Hair follicle dermal papilla cell (primary cell): ENCODE measurements at places on chromosomes 6 and 20. TPM values are rescaled to one million over a fixed set of nuclear protein-coding genes. Genes with fewer than 3 reads are reported as not detected.

Gene TGM3
- total RNA-seq, result not detected in 2 replicates

Gene KCNK5
- total RNA-seq, result not detected in 2 replicates

Gene TREML1
- total RNA-seq, result not detected in 2 replicates

Gene VGLL2
- total RNA-seq, result not detected in 2 replicates

Gene GINS1
- total RNA-seq, result 1.7 and 1.8 TPM in 2 replicates

Gene SHLD1
- total RNA-seq, result 0.49 and 1.2 TPM in 2 replicates

Gene SLC22A23
- total RNA-seq, result 10.7 and 20.4 TPM in 2 replicates

Gene ARMH2
- total RNA-seq, result not detected in 2 replicates

Gene ARMC12
- total RNA-seq, result 0.12 and 0.16 TPM in 2 replicates

Gene VSTM2L
- total RNA-seq, result 2.6 and 5.6 TPM in 2 replicates

Gene FHL5
- not detected in 2 replicates for total RNA-seq

Gene BTN1A1
- not detected in 2 replicates for total RNA-seq

Gene MBOAT1
- 28.7 and 35.3 TPM in 2 replicates for total RNA-seq

Gene SLC22A16
- total RNA-seq, result 0.12 TPM in 1 of 2 replicates, not detected in the other

Gene POM121L2
- not detected in 2 replicates for total RNA-seq

Gene PNPLA1
- total RNA-seq, result not detected in 2 replicates

Gene AGER
- total RNA-seq, result 0.16 TPM in 1 of 2 replicates, not detected in the other

Gene FAM209A
- 0.24 TPM in 1 of 2 replicates, not detected in the other for total RNA-seq

Gene SLC17A4
- not detected in 2 replicates for total RNA-seq

Gene TUBB2B
- 6.8 and 8.4 TPM in 2 replicates for total RNA-seq

Gene LHFPL5
- not detected in 2 replicates for total RNA-seq

Gene CYP24A1
- not detected in 2 replicates for total RNA-seq

Gene OR2W1
- total RNA-seq, result not detected in 2 replicates

Gene DEFB124
- not detected in 2 replicates for total RNA-seq

Gene RAET1G
- total RNA-seq, result 1.3 and 1.9 TPM in 2 replicates

Gene ANKEF1
- total RNA-seq, result 3.4 and 4.2 TPM in 2 replicates

Gene UBE3D
- total RNA-seq, result 12.8 and 13.0 TPM in 2 replicates

Gene EYA2
- 1.5 and 2.6 TPM in 2 replicates for total RNA-seq

Gene PLCB4
- total RNA-seq, result 55.3 and 59.1 TPM in 2 replicates

Gene NANP
- 11.5 and 13.8 TPM in 2 replicates for total RNA-seq

Gene SPAG4
- 2.1 and 4.6 TPM in 2 replicates for total RNA-seq

Gene SIRPG
- total RNA-seq, result not detected in 2 replicates

Gene LCA5
- 5.3 and 5.4 TPM in 2 replicates for total RNA-seq

Gene EDN3
- under 0.01 TPM in 1 of 2 replicates, not detected in the other for total RNA-seq

Gene CFAP206
- 0.65 TPM in 1 of 2 replicates, not detected in the other for total RNA-seq

Gene TCP11
- 0.49 and 1.1 TPM in 2 replicates for total RNA-seq

Gene IPCEF1
- 0.24 and 0.65 TPM in 2 replicates for total RNA-seq

Gene RPS18
- total RNA-seq, result 1,654 and 1,656 TPM in 2 replicates

Gene GCLC
- 12.8 and 13.0 TPM in 2 replicates for total RNA-seq

Gene GPR6
- not detected in 2 replicates for total RNA-seq

Gene PNLDC1
- total RNA-seq, result 0.81 and 1.2 TPM in 2 replicates

Gene OLIG3
- not detected in 2 replicates for total RNA-seq

Gene SPINT4
- total RNA-seq, result not detected in 2 replicates
